ENCODE measurements at places on chromosomes 16 and 17.

GRCh38 chr16:89316701-89317100, 99.2 kb downstream of the ZNF778 start:
- no peak for DNase-seq

- DNase-seq: no peak
Observed at GRCh38 chr16:20285993-20286499, 41.3 kb downstream of the GP2 start.

DNA sequence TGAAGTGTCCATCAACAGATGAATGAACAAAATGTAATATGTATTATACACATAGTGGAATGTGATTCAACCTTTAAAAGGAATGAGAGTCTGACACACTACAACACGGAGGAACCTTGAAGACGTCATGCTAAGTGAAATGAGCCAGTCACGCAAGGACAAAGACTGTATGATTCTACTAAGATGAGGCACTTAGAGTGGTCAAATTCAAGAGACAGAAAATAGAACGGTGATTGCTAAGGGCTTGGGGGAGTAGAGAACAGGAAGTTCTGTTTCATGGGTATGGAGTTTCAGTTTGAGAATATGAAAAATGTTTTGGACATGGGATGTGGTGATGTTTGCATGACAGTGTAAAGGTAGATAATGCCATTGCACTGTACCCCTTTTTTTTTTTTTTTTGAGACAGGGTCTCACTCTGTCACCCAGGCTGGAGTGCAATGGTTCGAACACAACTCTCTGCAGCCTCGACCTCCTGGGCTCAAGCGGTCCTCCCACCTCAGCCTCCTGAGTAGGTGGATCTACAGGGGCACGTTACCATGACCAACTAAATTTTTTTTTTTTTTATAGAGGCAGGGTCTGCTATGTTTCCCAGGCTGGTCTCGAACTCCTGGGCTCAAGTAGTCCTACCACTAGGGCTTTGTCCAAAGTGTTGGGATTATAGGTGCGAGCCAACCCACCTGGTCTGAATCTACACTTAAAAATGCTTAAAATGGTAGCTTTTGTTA, 2.9 kb upstream of the CCDC102A start:
- DNase-seq: no peak

DNA sequence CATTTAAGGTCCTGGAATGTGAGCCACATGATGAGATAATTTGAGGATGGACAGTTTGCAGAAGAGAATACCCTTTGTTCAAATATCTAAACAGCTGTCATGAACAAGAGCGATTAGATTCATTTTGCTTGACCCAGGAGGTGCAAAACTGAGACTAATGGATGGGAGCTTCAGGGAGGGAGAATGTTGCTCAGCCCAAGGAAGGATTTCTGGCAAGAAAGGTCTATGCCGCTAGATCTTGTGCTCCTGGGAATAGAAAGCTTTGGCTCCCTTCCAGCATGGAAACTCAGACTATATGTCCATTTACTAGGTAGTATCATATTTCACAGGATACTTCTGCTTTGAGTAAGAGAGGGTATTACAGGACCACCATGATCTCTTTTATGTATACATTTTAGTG, 14.8 kb upstream of the CDH11 start:
- no peak for DNase-seq

GRCh38 chr17:80963812-80964543, 27.7 kb upstream of the CHMP6 start:
- no peak for DNase-seq

DNA sequence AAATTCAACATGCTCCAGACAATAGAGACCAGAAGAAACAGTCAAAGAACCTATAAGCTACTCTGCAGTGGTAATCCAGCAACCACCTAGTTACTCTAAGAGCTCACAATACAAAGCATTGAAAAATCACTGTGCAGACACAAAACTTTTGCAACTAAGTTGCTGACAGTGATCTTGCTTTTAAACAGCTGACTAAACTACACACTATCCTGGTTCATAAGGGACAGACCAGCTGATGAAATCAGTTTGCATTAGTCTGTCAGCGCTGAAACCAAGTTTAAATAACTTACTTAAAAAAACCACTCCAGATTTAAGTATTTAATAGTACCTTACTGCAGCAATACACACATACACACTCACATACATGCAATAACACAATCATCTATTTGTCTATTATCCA, 4.6 kb downstream of the VEZF1 start:
- no peak for DNase-seq
